NT2/D1 (cell line): ENCODE measurements at places on chromosomes 5 and 9.
A peak's percentile ranks its signal among the peaks of the same experiment; 100 is the strongest.

DNA sequence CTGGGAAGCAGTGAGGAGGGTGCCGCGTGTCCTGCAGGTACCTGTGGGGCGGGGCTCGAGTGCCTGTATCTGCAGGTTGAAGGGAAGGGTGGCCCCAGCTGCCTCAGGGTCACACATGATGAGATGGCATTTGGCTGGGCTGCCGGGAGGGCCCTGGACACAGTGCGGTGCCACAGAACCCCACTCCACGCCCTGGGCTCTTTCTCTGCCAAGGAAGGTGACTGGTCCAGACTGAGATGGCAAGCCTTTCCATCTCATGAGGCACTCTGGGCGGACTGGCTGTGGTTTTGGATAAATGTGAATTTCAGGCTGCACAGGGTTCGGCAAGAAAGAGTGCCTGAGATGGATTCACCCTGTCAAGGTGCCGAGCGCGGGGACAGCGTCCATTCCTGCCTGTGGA, 69.4 kb downstream of the FGF18 start:
- no peak for DNase-seq

GRCh38 chr9:123864251-123864650, 65.7 kb downstream of the DENND1A start:
- no peak for DNase-seq

DNA sequence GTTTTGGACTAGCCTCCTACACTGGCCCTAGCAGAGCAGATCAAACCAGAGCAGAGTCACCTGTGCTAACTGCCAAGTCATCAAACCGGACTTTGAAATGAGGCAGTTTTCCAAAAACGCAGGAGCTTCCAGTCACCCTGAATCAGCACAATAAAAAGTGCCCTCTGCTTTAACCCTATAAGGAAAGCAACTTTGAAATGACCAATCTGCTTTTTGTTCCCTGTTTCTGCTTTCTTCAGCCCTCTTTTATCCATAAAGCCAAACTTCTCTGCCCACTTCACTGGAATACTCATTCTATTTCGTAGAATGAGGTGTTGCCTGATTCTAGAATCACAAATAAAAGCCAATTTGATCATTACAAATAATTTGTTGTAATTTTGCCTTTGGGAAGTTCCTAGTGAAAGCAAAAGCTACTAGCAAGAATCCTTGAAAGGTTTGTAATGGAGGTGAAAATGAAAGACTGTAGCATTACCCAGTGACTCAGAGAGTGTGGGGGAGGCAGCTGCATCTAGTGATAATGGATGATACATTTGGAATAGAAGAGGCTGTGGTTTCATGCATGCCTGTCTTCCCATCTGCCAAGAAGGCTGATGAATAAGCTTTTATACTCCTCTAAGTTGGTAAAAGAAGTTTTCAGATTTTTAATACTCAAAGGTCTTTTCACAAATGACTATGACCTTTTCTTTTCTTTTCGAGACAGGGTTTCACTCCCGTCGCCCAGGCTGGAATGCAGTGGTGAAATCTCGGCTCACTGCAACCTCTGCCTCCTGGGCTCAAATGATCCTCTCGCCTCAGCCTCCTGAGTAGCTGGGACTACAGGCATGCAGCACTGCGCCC, 14.9 kb downstream of the SPAAR start:
- no peak for DNase-seq

DNA sequence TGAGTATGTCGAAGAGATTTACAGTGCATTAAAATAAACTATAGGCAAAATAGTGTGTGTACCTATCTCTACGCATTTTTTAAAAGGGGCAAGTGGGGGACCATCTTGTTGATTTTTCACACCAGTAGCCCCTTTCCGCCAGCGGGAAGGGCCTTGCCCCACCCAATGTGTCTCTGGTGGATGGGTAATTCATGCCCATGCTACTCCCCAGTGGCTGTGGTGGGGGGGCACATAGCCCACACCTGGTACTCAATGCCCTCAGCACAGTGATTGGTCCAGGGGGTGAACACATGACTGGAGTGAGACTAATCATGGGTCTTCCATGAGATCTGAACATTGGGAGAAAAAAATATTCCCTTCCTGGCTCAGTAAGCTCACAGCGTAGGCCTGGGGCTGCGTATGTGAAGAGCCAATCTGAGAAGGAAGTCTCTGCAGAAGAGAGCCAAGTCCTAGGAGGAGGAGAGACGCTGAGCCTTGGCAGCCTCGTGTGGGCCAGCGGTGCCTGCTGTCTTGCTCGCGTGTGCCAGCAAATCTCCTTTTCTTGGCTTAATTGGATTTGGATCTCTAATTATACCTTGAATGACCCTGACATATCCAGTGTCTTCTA, 103.4 kb downstream of the ADAMTS2 start:
- DNase-seq: no peak

DNA sequence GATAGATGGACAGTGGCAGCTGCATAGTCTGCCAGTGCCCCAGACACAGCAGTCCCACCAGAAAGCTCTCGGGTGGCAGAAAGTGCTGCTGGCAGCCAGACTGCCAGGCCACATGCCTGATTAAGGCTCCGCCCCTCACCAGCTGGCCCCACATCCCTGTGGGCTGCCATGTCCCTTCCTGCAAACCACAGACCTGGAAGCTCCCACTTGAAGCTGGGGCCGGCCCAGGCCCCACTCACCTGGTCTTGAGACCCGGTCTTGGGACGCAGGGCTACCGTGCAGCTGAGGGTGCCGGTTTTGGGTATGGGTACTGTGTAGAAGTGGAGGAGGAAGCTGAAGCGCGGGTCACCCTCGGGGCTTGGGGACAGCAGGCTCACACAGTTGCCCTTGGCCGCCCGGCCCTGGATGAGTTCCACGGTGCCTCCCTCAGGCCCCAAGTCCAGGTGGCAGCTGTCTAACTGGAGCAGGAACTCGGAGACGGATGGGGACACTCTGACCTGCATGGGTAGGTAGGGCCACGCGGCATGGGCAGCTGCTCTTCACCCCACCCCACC, 15.3 kb downstream of the FPGS start:
- DNase-seq: no peak

DNA sequence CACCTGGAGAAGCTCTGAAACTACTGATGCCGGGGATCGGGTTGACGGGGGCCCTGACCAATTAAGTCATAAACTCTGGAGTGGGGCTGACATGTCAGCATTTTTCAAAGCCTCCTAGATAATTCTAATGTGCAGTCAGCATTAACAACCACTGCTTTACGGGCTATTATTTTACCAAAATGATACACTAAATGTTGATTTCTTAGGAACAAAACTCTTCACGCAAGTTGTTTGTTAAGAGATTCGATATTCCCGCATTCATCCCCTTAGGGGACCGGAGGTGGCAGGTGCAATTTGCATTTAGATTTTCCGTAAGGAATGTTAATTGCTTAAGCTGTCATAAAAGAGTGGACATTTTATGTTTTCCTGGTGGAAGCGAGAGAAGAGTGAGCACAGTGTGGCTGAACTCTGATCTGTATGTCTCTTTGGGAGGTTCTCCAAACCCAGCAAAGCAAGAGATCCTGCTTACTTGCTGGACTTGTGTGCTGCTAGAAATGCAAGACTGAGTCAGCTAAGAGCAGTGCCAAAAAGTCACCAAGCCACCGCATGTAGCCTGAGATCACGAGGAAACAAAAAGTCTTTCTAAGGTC, 77.6 kb downstream of the UGCG start:
- DNase-seq: no peak

- no peak for DNase-seq
These were observed 13.5 kb downstream of the EEIG1 start for GRCh38 chr9:127967151-127967809.

GRCh38 chr5:156295431-156295830, 31.5 kb upstream of the SGCD start:
- DNase-seq: no peak

DNA sequence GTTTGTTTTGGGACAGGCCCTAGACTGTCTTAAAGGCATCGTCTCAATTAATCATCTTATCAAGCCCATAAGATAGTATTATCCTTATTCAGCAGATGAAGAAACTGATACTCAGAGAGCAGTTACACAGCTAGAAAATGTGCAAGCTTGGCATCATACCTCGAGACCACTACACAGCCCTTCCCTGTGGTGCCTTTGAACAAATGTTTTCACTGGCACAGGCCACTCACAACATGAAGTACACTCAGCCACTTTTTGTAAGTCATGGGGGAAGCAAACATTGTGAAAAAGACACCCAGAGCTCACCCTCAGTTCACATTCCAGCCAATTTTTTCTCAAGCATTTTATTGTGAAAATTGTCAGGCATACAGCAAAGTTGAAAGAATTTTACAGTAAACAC, 122.5 kb downstream of the WDR41 start:
- DNase-seq: no peak

- no peak for DNase-seq
These were observed 45.3 kb downstream of the C5orf22 start for GRCh38 chr5:31577438-31577837.

- DNase-seq: no peak
These were observed 143.3 kb downstream of the ALDH1A1 start for GRCh38 chr9:72809586-72809985.

GRCh38 chr5:55633574-55634208, 78.4 kb downstream of the SLC38A9 start:
- no peak for DNase-seq

GRCh38 chr5:28249771-28250415, 1211.5 kb upstream of the CDH9 start:
- no peak for DNase-seq

DNA sequence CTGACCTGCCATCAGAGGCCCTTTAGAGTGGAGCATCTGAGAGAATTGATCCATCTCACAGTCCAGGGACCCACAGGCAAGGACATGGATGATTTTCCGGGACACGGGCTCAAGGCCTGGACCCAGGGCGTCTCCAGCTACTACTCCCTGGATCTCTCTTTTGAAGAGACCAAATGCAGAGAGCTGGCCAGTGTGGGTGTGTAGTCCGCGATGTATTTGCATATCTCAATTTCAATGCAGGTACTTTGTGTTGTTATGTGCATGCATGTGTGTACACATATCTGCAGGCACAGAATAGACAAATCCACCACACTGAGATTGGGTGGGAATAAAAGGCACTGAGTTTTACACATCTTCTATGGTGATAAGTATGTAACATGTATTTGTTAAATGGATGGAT, 30.8 kb upstream of the ASTN2 start:
- no peak for DNase-seq

- peak; percentile 64 for DNase-seq
These were observed 11.1 kb downstream of the REXO4 start for GRCh38 chr9:133406480-133407307.

DNA sequence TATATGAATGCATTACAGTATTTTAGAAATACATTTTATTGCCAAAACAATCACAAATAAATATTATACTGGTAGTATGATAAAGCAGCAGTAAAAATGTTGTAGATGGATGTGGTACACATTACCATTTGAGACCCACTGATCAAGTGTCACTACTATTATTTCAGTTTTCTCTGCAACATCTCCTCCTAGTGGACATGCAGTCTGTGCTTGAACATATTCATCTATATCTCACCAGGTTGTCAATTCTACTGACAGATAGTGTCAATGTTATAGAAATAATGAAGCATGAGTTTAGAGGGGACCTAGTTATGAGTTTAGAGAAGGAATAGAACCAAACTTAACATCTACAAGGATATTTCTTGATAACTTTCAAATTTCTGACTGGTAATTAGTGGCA, 39.2 kb upstream of the ELOVL7 start:
- no peak for DNase-seq

DNA sequence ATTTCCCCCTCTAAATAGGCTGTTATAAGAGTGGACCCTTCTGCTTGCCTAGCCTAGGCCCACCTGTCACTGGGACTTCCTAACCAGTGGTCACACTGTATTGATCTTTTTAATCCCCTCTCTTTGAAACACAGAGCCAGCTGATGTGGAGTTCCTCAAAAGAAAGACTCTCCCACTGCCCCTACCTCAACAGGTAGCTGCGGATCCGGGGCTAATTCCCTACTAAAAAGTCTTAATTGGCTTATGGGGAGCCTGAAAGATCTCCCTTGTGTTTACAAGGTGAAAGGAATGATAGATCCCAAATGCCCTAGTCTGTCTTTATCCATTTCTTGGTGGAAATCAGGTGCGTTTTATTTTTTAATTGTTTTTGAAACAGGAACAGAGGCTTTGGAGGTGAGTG, 2.0 kb downstream of the NEUROG1 start:
- no peak for DNase-seq

GRCh38 chr9:86318187-86318586, 35.8 kb upstream of the ISCA1 start:
- no peak for DNase-seq

GRCh38 chr5:152622628-152623027, 217.5 kb upstream of the NMUR2 start:
- DNase-seq: no peak

- peak; percentile 1 for DNase-seq
These were observed 178.8 kb upstream of the CDH10 start for GRCh38 chr5:24823625-24824024.

GRCh38 chr9:83197591-83197990, 134.6 kb upstream of the RASEF start:
- no peak for DNase-seq

DNA sequence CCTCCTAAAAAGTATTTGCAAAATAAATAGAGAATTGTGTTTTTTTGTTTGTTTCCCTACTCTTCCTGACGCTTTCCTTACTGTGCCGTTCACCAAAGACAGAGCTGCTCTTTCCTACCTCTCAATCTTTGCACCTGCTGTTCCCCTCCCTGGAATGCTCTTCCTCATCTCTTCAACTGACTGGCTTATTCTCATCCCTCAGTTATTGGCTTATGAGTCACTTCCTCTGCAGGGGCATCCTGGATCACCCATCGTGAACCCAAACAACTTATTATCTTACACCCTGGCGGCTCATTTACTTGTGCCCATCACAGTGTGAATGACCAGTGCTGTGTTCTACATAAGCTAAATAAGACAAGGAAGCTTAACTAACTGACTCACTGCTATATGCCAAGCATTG, 36.1 kb upstream of the CCNG1 start:
- DNase-seq: no peak

GRCh38 chr5:83509540-83509939, 38.0 kb downstream of the VCAN start:
- no peak for DNase-seq

GRCh38 chr9:100303747-100304146, 49.0 kb downstream of the TEX10 start:
- DNase-seq: no peak

DNA sequence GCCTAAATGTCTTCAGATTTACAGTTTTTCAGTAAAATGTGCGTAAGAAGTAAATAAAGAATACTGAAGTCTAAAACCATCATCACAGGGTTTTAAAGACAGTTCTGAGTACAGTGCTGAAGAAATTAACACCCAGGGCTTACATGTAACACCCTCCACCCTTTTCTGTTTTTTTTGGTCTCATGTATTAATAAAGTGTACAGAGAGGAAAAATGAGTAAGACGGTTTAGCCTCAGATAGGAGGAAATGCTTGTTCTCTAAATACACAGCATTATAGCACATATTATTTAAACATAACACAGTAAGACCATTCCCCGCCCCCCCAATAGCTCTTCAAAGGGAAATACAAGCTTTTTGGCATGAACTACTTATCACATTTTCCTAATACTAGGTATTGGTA, 119.3 kb downstream of the CHSY3 start:
- no peak for DNase-seq

DNA sequence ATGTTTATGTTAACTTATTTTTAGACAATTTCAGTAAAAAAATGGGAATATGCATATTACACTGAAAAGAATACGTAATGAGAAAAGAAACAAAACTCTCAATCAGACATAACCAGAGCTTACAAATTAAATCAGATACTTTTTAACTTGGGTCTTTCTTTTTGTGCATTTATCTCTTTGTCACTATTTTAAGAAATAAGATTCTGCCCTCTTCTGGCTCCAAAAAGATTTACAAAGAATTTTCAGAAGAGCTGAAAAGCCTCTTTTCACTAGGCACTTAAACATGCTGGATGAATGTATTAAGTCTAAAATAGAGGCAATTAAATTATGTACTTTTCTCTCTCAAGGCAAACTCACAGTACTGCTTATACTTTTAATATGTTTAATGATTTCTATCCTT, 55.5 kb downstream of the CEP120 start:
- DNase-seq: no peak
